GM23248 (cell line): ENCODE measurements at places on chromosomes 2 and 18. TPM values are rescaled to one million over a fixed set of nuclear protein-coding genes. Genes with fewer than 3 reads are reported as not detected.

The TLX2 gene
- total RNA-seq, result not detected in 2 replicates

The CHRND gene
- total RNA-seq, result not detected in 2 replicates

The CYTIP gene
- not detected in 2 replicates for total RNA-seq

- no peak overlapping the region for H3K4me3 ChIP-seq
- no peak overlapping the region for H3K27ac ChIP-seq
- DNase-seq, result peak; percentile 14
- H3K4me1 ChIP-seq, result 0 out of 2 replicates have a peak, but pooled peaks cover 4% of the 10 kb centered on the region
- H3K27me3 ChIP-seq, result no peaks in the 10 kb centered on the region
Measured at GRCh38 chr18:3852321-3852720, 402.3 kb downstream of the TGIF1 start.

- peaks cover 25% of the 10 kb centered on the region for H3K27me3 ChIP-seq
- no peak overlapping the region for H3K4me3 ChIP-seq
- DNase-seq, result no peak
- no peak overlapping the region for H3K27ac ChIP-seq
Measured at GRCh38 chr2:100645695-100646429, 83.1 kb downstream of the PDCL3 start.

GRCh38 chr2:228986961-228987360, 284.1 kb downstream of the PID1 start:
- no peak overlapping the region for H3K27ac ChIP-seq
- no peaks in the 10 kb centered on the region for H3K27me3 ChIP-seq
- no peak overlapping the region for H3K4me3 ChIP-seq

DNA sequence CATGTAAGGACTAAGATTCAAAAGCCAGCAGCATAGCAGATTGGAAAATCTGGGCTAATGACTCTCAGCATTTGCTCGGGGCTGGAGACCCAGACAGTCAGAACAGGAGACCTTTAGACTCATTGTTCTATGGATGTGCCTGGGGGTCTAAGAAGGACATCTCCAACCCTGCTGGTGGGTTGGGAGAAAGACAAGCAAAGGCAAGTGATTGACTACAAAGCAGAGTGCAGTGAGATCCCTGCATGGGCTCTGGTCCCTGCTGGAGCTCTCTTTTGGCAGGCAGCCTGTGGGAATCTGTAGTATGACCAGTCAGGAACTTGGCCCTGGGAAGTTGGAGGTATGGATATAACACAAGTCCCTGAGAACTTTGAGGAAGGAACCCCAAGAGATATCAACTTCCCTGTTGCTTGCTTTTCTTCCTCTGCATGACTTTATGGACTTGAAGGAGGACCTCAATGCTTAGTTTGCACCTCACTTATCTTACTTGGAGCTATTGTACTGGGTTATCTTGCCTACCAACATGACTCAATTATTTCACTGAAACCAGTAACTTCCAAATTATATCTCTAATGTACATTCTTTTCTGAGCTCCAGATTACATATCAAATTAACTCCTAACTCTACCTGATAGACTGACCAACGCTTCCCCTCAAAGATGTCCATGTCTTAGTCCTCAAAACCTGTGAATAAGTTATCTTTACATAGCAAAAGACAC, 236.0 kb downstream of the CYRIA start:
- H3K36me3 ChIP-seq, result no peaks in the 10 kb centered on the region
- no peak overlapping the region for H3K4me3 ChIP-seq
- H3K27ac ChIP-seq, result no peak overlapping the region
- no peaks in the 10 kb centered on the region for H3K4me1 ChIP-seq

DNA sequence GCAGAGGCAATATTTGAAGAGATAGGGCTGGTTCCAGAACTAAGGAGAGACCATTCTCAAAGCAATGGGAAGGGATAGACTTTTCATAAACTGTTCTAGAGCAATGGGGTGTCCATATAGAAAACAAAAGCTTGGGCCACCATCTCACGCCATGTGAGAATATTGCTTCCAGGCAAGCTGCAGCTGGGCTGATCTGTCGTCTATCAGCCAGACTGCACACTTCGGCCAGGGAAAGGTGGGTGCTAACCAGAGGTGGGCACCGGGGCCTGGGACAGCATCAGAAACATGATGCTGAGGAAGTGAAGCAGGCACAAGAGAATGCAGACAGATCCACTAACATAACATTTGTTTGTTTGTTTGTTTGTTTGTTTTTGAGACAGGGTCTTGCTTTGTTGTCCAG, 43.7 kb downstream of the MYO7B start:
- H3K4me3 ChIP-seq, result no peak overlapping the region
- no peaks in the 10 kb centered on the region for H3K27me3 ChIP-seq
- no peak overlapping the region for H3K27ac ChIP-seq
- DNase-seq, result no peak
- no peaks in the 10 kb centered on the region for H3K36me3 ChIP-seq
- peaks cover 15% of the 10 kb centered on the region for H3K4me1 ChIP-seq

- DNase-seq, result no peak
- H3K4me3 ChIP-seq, result no peak overlapping the region
- H3K36me3 ChIP-seq, result no peaks in the 10 kb centered on the region
- peaks cover 11% of the 10 kb centered on the region for H3K4me1 ChIP-seq
- no peaks in the 10 kb centered on the region for H3K27me3 ChIP-seq
Measured at GRCh38 chr2:20187331-20187730, 37.6 kb downstream of the SDC1 start.
